OCI-M1 (cell line): ENCODE measurements at places on chromosomes 3 and 15.

- peak; percentile 69 for DNase-seq
Observed at GRCh38 chr3:184361932-184362667, 590 bp downstream of the POLR2H start.

DNA sequence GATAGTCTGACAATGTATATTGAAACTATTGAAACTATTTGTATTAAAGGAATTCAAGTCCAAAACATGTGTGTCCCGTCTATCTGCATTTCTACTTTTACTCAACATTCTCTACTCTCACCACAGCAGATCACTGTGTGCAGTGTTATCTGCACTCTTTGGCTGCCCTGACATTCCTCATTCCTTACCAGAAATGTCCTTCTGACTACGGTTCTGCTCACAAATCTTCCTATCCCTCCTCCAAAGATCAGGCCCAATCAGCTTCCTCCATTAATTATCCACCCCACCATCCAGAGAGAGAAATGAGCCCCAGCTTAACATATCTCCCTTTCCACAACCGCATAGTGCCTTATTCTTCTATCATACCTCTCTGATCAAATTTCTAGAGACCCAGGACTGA is 94.7 kb downstream of the TBL1XR1 start:
- peak; percentile 58 for DNase-seq

DNA sequence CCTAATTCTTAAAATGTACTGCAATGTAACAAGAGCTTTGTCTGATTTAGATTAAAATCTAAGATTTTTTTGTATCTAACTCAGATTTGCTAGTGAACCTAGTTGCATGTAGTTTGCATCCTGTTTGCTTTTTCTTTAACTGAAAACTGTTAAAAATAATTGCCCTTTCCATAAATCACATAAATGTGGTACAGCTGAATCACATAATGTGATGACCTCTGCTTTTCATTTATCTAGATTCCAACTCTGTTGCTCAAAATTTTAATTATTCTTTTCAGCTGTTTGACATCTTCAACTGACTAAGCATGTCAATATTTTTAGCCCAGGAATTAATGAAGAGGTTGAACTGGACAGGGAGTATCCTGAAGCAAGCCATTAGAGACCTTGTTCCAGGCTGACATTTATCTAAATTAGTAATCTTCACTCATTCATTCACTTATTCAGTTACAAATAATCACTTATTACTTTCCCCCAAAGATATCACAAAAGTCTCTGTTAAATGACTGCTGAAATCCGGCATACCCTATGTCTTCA is 101.9 kb upstream of the PLXND1 start:
- no peak for DNase-seq

DNA sequence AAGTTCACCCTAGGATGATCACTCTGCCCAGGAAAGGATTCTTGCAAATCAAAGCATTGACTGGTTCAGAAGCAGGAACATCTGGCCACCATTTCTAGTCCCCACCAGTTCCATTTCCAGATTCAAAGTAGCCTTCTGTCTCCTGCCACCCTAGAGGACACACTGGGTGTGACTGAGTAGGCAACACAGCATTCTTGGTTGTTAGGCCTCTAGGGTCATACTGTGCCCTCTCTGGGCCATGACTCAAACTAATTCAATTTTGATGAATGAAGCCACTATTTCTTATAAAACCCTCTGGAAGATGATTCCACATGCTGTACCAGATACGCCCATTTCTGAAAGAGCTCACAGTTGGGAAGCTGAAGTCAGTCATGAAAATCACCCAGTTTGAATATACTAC is 69.7 kb downstream of the WDR76 start:
- DNase-seq: no peak

DNA sequence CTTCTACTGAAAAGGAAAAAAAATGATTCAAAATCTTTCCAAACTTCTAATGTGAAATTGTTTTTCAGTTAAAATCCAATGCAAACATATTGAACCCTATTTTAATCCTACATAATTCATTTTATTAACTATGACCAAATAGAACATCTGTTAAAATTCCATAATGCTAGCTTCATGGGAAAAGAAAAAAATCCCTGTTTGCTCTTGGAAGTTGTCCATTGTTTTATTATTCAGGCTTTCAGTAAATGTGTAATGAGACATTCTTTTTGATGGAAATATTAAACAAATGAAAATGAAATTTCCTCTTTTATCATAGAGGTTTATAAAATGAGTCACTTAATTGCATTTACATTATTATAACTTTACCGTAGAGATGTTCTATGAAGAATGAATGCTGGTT is 49.5 kb downstream of the SLC25A26 start:
- no peak for DNase-seq

- DNase-seq: no peak
Observed at GRCh38 chr3:30203301-30203700, 403.1 kb upstream of the TGFBR2 start.

DNA sequence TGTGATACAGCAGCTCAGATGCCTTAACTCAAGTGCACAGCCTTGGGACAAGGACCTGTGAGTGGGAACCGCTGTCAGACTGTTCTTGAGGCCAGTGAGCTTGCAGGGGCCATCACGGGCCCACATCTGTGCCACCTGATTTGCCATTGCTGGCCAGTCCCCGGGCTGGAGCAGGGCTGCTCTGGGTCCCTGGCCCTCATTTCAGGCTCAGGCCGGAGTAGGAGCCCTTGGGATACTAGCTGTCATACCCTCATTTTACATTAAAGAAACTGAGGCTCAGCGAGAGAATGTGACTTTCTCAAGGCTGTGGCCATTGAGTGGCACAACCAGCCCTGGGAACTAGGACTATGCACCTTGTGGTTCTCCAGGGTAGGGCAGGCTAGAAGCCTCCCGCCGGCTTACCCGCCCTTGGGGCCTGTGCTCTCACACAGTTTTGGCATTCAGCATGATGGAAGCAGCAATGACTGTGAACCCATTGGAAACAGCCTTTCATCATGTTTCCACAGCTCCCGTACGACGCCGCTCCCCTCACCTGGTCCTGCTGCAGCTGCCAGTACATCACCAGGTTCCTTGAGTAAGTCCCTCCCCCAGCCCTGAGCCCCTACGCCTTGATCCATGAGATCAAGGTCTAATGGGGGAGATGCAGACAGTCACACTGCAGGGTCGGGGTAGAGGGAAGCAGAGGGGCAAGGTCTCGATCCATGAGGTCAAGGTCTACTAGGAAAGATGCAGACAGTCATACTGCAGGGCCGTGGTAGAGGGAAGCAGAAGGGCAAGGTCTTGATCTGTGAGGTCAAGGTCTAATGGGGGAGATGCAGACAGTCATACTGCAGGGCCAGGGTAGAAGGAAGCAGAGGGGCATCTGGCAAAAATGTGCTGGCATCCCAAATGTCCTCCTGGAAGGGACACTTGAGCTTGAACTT is 42.2 kb downstream of the GOLGA6L10 start:
- no peak for DNase-seq

GRCh38 chr3:157543501-157544035 is 40.4 kb upstream of the VEPH1 start:
- no peak for DNase-seq

DNA sequence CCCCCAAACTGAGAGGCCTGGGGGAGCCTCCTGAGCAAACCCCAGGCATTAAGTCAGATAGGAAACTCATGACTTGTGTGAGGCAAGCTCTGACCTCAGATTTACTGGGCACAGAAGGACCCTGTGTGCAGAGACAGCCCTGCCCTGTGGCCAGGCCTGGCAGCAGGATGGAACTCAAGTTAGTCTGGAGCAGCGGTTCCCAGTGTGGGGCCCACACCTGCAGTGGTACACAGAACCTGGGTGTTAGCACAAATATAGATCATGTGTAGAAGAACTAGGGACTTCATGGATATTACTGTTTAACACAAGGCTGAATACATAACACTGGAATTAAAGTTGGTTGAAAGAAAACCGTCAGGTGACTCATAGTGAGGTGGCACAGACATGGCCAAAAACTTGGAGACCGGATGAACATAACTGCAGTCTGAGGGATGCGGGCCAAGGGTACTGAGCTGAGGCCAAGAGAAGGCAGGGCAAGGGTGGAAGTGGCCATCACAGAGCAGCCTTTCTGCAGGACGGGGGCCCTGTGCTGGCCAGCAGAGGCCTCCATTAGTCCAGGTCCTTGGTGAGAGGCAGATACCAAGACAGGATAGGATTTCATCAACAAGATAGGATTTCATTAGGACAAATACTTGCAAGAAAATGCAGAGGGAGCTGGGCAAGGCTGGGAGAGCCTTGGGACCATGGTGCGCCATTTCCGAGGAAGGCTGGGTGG is 40.9 kb downstream of the IRAK2 start:
- DNase-seq: no peak

GRCh38 chr3:66486202-66486601 is 14.6 kb downstream of the LRIG1 start:
- DNase-seq: no peak

DNA sequence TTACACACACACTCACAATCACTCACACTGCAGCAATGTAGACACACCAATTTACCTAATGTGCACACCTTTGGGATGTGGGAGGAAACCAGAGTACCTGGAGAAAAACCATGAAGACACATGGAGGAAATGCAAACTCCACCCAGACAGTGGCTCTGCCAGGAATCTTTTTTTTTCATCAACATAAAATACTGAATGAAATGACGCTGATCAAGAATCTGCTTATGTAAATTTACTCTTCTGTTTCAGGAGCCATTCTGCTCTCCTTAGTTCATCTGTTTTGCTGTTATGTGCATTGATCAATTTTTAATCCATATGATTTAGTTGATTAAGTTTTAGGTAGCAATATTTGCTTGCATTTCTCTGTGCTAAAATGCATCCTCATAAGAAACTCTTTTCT is 414.2 kb upstream of the CCDC54 start:
- DNase-seq: no peak

DNA sequence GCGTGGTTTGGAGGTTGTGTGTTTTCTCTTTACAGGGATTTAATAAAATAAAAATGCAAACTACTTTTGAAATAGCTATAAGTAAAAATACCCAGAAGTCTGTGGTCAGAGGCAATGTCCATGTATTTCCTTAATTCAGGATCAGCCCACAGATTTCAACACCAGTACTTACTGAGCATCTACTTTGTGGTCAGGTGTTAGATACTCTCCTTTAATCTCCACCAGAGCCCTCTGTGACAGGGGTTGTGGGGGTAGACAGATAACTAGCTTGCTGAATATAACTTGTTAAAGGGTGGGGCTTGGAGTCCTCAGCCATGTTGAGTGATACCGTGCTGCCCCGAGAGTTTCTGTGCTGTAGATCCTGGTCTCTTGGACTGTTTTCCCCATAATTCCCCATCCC is 244.1 kb upstream of the NR2E3 start:
- DNase-seq: no peak

DNA sequence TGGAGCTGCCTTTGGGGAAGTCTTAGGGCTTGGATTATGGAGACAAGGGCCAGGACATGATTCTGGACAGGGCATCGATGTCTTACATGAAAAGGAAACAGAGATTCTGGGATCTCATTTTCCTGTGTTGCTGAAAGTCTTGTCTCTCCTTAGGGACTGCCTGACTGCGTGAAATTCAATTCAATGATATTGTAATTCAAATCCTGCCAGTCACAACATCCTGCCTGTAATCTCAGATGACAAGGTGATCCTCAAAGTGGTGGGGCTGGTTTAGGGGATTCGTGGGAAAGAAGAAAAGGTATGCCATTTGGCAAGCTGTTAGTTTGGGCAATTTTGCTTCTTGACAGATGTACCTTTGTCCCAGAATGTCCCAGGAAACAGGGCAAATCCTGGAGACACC is 129.1 kb downstream of the KBTBD8 start:
- no peak for DNase-seq

GRCh38 chr3:103393395-103394186 is 958.8 kb downstream of the ZPLD1 start:
- DNase-seq: no peak

DNA sequence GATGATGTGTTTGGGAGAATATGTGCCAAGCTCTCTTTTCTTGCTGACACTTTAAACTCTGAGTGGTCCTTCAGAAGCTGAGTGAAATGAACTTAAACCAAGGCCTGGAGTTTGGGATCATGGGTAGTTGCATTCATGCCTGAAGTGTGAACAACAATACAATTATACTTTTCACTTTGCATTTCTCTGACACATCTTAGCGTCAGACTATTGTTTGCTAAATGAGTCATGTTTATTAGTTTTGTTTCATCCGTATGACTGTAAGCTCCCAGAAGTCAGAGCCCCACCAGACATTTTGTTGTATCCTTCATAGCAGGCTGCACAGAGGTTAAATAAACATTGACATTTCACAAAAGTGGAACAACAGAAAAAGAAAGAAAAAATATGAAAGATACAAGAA is 542.6 kb downstream of the TUSC7 start:
- DNase-seq: no peak

DNA sequence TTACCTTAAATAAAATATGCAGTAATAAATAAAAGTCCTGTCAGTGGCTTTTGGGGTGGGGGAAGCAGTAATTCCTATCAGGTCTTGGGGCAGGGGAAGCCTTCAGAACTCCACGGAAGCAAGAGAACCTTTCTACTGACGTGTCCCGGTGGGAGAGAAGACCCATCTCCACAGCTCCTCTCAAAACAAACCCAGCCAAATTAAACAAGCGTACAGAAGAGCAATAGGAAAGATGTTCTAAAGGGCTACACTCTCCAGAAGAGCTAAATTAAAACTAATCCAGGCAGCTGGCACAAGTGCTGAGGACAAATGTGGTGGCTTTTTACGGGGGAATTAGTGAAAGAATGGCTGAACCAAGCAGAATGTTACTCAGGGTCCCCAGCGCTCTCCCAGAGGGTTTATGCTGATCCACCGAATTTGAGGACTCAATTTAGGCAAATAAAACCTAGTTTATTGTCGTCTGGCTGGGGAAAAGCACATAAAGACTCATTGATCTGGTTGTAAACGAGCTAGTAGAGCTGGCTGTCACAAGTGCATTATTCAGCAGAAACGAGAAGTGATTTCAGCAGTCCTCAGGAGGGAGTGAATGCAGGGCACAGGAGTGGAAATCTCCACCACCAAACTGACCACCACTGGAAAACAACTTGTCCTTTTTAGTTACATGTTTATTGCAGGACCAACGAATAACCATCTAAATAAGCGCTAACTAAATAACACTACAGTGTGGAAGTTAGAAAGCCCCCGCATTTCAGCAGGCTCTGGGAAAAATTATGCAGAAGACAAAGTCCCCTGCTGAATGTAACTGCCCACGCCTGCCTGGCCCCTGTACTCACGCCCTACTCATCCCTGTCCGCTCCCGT is 13.5 kb downstream of the BFSP2 start:
- peak; percentile 78 for DNase-seq

- DNase-seq: peak; percentile 90
Observed at GRCh38 chr3:32374788-32375595, 16.7 kb upstream of the CMTM7 start.

GRCh38 chr3:87120881-87121280 is 106.2 kb upstream of the CHMP2B start:
- no peak for DNase-seq

GRCh38 chr3:33419948-33420347 is 20.3 kb downstream of the UBP1 start:
- DNase-seq: no peak

GRCh38 chr15:38145651-38146111 is 107.0 kb upstream of the SPRED1 start:
- DNase-seq: no peak

GRCh38 chr15:39624806-39625205 is 43.9 kb downstream of the THBS1 start:
- DNase-seq: no peak
